ENCODE measurements at places on chromosomes 5 and 9. TPM values are rescaled to one million over a fixed set of nuclear protein-coding genes. Genes with fewer than 3 reads are reported as not detected.
A peak's percentile ranks its signal among the peaks of the same experiment; 100 is the strongest.

- DNase-seq: no peak
Measured at GRCh38 chr5:143674469-143674786, 137.5 kb upstream of the HMHB1 start.

- peak; percentile 73 for DNase-seq
Measured at GRCh38 chr5:59188419-59189225, 605.7 kb downstream of the RAB3C start.

GRCh38 chr5:106189121-106189809 lies 1481.5 kb downstream of the EFNA5 start:
- DNase-seq: no peak

- no peak for DNase-seq
Measured at GRCh38 chr9:87322840-87323635, 174.6 kb upstream of the DAPK1 start.

- no peak for DNase-seq
Measured at GRCh38 chr5:126848253-126848652, 71.3 kb downstream of the LMNB1 start.

GRCh38 chr9:69086769-69087168 lies 51.2 kb downstream of the FXN start:
- no peak for DNase-seq

DNA sequence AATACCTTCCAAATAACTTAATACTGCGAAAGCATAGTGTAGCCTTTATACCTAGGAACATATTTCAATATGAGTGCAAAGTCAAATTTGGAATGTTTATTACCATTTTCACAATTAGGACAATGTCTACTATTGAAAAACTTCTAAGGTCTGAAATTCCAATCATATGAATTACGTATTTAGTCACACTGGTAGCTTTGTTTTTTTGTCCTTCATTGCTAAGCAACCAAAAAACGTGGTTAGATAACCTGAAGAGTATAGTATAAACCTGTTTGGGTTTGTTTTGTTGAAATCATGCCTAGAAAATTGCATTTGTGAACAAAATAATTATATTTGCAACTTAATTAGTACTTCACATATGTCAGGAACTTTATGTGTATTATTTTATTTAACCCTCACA lies 134.2 kb downstream of the FBXO4 start:
- DNase-seq: no peak

DNA sequence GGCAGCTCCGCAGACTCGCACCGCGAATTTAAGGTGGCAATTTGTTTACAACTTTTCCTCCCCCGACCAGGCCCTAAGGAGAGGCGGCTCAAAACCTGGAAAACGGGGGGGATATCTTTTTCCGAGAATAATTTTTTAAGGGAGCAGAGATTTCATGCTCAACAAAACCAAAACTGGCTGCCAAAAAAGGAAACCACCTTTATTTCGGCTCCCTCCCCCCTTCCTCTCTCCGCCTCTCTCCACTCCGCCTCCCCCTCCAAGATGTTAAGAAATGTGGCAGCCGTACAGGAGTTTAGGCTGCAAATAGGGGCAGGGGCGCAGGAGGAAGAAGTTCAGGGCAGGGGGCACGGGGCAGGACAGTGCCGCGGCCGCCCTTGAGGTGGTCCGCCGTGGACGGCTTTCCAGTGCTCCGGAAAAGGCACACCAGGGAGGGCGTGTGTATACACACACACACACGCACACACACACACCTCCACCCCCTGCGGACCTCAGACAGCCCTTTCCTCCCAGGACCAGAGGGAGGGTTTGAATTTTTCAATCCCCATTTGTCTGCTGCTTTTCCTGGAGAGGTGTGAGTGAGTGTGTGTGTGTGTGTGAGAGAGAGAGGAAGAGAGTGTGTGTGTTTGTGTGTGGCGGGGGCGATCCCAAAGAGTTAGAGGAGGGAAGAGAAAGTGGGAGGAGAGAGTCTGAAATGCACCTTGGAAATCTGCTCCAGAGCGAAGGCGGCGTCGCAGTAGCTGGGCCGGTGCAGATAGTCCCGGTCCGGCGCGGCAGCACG lies 9.1 kb downstream of the PTCH1 start:
- peak; percentile 75 for DNase-seq

DNA sequence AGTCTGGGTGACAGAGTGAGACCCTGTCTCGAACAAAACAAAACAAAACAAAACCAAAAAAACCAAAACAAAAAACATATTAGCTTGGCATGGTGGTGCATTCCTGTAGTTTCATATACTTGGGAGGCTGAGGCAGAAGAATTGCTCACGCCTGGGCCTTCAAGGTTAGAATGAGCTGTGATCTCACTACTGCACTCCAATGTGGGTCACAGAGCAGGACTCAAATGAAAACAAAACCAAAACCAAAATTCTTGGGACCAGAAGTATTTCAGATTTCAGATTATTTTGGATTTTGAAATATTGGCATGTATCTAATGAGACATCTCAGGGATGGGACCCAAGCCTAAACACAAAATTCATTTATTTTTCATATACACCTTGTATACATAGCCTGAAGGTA lies 80.2 kb downstream of the TMC1 start:
- no peak for DNase-seq

DNA sequence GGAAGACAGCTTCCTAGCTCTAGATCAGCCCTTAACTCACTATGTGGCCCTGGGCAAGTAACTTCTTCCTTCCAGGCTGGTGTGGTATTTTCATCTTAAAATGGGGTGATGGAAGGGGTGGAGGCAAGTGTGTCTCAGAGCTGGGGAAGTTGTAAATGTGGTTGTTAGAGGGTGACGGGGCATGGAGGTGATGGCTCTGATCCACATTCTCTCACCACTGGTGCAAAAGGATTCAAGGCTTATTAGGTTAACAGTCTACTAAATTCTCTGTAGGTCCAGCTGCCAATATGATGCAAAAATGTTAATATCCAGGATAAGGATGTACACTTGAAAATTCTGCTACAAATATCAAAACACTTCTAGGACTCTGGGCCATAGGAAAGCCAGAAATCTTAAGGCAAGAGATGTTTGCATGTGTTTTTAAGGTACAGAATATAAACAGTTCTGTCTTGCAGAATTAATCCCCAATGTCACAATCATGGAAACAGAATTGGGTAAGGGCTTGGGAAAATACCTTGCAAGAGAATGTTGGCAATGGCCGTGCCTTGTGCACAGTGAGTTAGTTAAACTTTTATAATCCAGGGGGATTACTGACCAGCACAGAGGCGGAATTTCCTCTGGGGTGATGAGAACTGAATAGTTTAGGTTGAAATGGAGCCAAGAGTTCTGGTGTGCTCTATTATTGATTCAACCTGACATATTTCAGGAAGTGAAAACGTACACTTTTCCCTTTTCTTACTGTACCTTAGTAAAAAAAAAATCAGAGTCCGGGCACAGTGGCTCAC lies 19.8 kb downstream of the TNFSF15 start:
- no peak for DNase-seq

- DNase-seq: no peak
Measured at GRCh38 chr9:128637656-128638055, 19.0 kb downstream of the DYNC2I2 start.

- no peak for DNase-seq
Measured at GRCh38 chr9:132193227-132194124, 31.6 kb downstream of the NTNG2 start.

- no peak for DNase-seq
Measured at GRCh38 chr5:35990941-35991611, at the start of gene UGT3A1. Gene UGT3A1, minus strand, starts transcription at chr5:35991390. Its CDS starts 150 bp downstream, at chr5:35991240.

- no peak for DNase-seq
Measured at GRCh38 chr9:100591639-100592412, 13.9 kb downstream of the CAVIN4 start.

DNA sequence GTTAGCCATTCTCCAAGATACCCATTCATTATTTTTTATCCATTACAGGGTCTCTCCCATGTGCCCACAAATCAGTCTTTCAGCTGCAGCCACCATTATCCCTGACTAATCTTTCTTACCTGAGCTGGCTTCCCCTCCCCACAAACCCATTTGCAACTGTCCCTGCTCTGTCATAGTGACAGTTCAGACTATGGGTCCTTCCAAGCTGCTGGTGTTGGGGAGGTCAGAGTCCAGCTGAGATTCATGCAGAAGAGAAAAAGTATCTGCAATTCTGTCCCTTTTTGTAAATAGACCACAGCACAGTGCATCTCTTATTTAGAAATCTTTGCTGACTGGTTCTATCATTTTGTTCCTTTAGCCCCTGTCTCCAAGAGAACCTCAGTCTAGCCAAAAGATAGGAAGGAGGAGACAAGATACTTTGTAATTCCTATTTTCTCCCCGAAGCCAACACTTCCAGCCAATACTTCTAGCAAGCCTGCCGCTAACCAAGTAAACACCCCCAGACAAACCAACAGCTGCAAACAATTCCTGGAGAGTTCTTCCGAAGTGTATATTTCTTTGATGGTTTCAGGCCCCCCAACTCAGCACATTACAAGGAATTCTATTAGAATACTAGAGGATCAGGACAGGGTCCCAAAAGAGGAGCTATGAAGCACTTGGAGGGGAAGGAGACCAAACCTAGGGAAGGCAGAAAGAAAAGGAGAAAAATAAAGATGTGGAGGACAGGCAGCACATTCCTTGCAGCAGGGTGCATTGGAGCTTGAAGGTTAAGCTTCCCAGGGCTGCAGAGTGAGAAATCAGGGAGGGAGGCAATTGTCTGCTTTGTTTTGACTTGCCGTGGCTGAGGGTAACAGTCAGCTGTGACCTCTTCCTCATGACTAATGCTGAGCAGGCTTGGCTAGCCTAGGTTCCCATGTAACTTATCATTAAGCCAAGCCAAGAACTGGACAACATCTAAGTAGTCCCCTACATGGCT lies 148.5 kb downstream of the SGCD start:
- peak; percentile 46 for DNase-seq

The LCN6 gene
- polyA plus RNA-seq: not detected

The LEAP2 gene
- 4.5 TPM for polyA plus RNA-seq

The SLC46A2 gene
- 1.0 TPM for polyA plus RNA-seq

The CCL28 gene
- 0.77 TPM for polyA plus RNA-seq

The SAPCD2 gene
- 12.0 TPM for polyA plus RNA-seq

The OGN gene
- polyA plus RNA-seq: 147 TPM

The COL15A1 gene
- polyA plus RNA-seq: 8.1 TPM

The PCDHGA11 gene
- polyA plus RNA-seq: 4.4 TPM

The LHX3 gene
- not detected for polyA plus RNA-seq

All from right lung (tissue), 10 donors.